Nucleus accumbens (tissue), 56 donors: ENCODE measurements at places on chromosomes 13 and 19.

DNA sequence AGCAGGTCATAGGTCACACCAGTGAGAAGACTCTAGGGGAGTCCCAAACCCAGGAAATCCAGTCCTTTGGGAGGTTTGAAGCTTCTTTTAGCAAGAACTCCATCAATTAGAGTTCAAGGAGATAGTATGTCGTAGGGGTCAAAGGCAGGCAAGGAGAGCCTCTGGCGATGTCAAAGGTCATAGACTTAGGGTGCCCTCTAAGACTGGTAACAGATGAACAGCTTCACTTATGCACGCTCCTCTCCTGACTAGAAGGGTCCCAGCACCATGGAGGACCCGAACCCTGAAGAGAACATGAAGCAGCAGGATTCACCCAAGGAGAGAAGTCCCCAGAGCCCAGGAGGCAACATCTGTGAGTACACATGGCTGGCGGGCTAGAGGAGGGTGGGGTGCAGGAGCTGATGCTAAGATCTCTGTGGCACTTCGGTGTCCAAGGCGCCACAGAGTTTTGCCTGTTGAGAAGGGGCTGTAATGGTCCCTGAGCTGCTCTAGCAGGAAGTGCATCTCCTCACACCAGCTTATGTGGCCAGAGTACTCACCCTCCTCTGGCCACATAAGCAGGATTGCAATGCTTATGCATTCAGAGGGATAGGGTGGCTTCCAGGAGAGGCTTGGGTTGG, 557 bp downstream of the ZNF576 start:
- DNase-seq: no peak

DNA sequence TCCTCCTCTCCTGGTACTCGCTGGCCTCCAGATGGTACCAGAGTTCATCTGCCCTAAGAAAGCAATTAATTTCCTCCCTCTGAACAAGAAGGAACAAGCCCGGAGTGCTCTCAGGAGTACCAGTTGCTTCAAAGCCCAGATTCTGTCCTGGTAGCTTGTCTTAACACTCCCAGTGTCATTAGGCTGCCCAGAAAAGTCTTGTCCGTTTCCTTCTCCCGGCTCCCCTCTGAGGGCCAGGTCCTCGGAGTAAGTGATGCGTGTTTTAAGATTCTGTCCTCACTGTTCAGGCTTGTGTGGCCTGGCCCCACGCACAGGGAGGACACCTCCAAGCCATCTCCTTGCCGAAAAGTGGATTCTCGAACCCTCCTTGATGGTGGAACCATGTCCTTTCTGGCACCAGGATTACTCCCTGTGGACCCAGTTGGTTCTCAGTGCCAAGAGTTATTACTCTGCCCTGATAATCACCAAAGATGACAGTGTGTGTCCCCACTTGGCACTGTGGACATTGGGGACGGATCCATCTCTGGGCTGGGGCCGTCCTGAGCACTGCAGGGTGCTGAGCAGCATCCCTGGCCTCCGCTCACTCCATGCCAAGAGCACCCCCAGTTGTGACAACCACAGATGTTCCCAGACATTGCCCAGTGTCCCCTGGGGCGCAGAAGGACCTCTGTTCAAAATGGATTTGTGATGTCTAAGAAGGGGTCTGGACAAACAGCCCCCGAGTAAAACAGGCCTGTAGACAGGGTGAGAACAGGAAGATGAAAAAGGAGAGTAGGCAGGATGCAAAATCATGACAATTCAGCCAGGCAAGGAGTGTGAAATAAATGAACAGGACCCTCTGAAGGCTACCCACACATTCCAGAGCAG, 52.4 kb downstream of the RFX2 start:
- DNase-seq: no peak

- no peak for DNase-seq
Measured at GRCh38 chr13:50634339-50634738, 209.2 kb downstream of the DLEU7 start.

- no peak for DNase-seq
Measured at GRCh38 chr19:51632126-51632525, 1.9 kb upstream of the SIGLEC5 start.

DNA sequence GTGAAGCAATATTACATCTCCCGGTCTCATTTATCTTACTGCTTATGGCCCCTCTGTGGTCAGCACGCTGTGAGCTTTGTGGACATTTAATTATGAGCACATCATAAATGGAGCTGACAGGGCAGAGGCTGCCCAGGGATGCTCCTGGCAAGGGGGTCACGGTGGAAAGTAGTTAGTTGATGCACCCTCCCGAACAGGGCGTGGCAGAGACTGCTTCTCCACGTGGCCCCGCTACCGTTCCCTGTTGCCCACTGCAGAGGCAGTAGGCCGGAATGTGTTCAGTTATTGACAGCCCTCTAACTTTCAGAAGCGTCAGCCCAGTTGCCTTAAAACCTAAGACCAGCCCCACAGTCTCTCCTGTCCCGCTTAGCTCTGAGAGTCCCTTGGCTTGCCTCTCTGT, 180.3 kb upstream of the ZNF507 start:
- no peak for DNase-seq

DNA sequence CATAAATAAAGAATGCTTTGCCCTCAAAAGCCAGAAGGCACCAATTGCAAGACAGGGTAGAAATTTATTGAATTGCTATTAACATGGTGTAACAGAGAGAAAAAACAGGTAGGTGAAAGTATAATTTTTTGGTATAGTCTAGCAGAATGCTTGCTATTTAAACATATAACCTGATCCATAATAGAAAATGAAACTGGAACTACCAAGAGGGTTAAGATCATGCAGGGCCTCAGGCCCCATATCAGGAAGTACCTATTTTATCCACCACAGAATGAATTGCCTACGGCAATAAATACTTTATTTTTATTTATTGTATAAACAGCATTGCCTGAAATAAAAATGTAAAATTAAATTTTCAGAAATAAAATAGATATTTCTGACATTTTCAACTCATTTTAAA, 159.5 kb downstream of the PRR20E start:
- DNase-seq: no peak

GRCh38 chr19:4376028-4376670, 24.2 kb downstream of the SH3GL1 start:
- no peak for DNase-seq

GRCh38 chr19:46599716-46600373, 1.3 kb upstream of the CALM3 start:
- DNase-seq: no peak

GRCh38 chr13:50241479-50241878, 226.2 kb downstream of the KCNRG start:
- no peak for DNase-seq

DNA sequence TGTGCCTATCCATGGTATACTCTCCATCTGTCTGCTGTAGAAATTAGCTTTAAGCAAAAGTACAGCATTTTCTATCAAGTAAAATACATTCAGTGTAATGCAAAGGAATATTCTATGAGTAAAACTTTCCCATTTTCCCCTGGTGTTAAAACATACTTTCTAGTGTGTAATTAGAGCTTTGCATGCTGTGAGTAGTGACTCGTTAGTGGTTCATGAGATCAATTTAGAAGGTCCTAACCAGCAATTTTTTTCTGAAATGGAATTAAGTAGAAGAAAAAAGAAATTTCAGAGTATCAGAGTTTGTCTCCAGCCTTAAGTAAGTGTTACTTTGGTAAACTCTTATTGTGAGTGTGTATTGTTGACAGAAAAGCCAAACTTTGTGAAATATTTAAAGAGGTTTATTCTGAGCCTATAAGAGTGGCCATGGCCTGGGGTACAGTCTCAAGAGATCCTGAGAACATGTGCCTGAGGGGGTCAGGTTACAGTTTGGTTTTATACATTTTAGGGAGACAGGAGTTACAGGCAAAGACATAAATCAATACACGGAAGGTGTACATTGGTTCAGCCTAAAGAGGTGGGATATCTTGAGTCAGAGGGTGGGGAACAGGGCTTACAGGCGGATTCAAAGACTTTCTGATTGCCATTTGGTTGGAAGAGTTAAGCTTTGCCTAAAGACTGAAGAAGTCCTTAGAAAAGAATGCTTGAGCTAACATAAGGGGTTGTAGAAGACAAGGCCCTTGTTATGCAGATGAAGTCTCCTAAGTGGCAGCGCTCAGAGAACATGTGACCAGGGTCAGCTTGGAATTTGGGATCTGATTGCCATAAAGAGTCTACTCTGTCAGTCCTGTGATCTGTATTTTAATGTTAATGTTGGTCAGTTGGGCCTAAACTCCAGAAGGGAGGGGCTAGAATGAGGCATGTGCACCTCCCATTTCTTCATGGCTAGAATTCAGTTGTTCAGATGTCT, 25.5 kb downstream of the FAM187B start:
- no peak for DNase-seq

GRCh38 chr13:99932912-99933311, 38.7 kb downstream of the ZIC5 start:
- no peak for DNase-seq
